ENCODE measurements at places on chromosomes 7 and 10.
A peak's percentile ranks its signal among the peaks of the same experiment; 100 is the strongest.

- DNase-seq, result no peak
Measured at GRCh38 chr10:521261-522250, 167.9 kb downstream of the DIP2C start.

GRCh38 chr10:6537770-6538169, 42.3 kb downstream of the PRKCQ start:
- DNase-seq, result no peak

DNA sequence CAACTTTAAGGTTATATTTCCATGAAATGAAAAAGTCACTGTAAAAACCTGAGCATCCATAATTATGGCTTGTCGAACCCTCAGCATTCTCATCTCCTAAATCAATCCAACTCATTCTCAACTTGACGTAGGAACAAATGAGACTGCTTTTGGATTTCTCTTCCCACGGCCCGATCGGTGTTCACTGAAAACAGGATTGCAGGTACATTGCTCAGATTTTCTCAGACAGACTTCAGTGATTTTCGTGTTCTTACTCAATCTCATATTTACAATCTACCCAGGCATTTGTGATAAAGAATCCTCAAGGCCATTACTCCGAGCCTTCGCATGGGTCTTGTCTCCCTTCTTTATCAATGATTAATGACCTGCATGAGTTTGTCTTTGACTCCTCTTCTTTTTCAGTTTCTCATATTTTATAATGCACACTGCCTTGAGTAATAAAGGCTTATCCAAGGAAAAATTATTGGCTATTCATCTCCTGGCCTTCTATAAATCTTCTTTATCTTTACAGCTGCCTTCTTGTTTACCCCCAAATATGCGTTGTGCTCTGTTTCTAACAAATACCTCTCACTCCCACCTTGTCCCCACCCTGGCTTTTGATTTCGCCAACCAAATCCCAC, 90.4 kb upstream of the MYO3A start:
- no peak for DNase-seq

GRCh38 chr10:119087271-119087882, 6.8 kb upstream of the EIF3A start:
- DNase-seq, result no peak

- DNase-seq, result no peak
Measured at GRCh38 chr7:135723411-135723810, 4.6 kb downstream of the SLC13A4 start.

- DNase-seq, result peak; percentile 62
Measured at GRCh38 chr10:77832238-77832637, 94.3 kb downstream of the DLG5 start.

DNA sequence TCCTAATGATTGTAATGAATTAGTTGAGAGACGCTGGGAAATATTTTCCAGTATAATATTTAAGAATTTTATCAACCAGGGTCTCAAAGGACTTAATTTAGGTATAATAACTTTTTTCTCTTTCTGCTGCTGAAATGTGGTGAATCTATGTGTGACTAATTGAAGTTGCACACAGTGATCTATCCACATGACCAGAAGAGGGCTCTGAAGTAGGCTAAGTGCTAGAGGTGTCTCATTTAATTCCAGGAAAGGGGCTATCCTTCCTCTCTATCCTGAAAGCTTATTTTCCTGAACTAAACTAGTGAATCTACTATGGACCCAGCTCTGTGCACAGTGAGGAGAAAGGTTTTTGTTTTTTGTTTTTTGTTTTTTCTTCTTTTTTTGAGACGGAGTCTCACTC, 294.4 kb upstream of the MYO3A start:
- no peak for DNase-seq

DNA sequence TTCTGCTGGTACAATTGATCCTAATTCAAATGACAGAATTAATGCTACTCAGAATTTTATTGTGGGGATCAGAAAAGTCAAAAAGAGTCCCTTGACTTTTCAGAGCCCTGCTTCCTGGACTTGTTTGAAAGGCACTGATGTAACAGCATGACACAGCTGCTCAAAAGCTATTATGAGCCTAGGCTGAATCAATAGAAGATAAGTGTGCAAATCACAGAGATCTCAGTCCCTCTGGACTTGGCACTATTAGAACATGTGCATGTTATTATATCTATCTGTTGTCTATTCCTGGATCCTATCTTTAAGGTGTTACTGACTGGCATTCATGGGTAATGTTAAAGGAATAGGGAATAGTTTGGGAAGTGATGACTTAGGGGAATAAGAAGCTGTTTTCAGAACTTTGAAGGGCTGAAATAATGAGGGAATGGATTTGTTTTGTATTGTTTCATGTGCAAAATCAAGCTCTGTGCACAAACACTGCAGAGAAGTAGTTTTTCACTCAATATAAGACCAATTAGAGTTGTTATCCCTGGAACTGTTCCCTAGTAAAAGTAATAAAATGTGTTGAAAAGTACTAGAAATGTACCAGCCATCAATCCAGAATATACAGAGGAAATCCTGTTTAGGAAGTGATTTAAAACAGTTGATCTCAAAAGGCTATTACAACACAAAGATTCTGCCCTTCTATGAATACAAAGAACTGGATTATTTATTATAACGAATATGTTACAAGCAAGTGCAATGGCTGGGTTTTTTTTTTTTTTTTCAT, 814.9 kb upstream of the C7orf33 start:
- DNase-seq, result no peak

DNA sequence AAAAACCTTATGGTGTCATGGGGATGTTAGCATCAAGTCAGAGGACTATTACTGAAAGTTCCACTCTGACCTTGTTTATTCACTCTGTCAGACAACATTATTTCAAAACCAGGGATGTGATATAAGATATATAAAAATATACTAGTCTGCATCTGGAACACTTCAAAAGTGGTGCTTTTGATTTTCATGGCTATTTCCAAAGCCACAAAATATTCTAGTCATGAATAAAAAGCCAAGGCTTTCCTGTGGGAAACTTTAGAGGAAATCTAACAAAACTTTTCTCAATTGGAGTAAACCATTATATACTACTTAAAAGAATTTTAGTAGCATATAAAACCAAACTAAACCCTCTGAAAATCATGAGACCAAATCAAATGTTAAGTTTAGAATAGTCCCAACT, 205.2 kb downstream of the TMEM26 start:
- no peak for DNase-seq

GRCh38 chr10:132993271-132994184, 51.2 kb upstream of the CFAP46 start:
- DNase-seq, result no peak

DNA sequence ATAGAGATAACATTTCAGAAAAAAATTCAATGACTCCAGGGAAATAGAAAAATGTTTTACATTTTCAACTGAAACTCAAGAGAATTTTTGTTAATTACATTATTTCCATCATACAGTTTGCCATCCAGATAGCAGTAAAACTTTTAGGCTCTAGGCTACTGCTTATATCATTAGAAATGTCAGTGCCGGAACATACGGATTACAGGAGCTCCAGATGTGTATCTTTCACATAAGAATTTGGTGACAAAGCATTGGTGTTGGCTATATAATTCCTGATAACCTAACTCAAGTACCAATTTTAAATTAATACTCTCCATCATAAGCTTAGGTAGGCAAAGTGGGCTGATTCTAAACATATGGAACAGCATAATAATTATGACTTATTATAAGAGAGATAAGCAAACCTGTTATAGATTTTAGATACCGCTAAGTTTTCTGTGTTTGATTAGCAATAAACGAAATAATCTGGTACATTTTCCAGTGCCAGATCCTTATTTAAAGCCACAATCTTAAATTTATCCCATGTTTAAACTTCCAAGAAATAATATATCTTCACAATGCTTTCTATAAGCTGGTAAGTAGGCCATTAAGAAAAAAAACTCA, 637.9 kb downstream of the NXPH1 start:
- no peak for DNase-seq

DNA sequence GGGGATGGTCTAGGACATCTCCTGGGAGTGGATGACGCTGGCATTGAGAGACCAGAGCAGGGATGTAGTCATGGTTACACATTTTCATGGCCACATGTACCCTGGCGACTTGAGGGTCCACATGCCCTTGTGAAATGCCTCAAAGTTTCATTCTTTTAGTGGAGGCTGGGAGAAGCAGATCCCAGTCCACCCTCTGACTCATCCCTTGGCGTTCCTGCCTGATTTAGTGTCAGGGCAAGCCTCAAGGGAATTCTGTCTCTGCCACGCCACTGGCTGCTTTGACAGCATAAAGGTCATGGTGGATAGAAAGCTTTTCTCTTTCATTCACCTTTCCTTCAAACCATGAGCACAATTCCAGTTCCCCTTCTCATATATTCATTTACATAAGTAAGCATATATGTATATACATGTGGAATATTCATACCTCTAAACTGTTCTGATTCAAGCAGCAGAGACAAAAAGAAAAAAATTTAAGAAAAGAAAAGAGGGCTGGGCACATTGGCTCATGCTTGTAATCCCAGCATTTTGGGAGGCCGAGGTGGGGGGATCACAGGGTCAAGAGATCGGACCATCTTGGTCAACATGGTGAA, 21.8 kb upstream of the KIF5B start:
- no peak for DNase-seq

DNA sequence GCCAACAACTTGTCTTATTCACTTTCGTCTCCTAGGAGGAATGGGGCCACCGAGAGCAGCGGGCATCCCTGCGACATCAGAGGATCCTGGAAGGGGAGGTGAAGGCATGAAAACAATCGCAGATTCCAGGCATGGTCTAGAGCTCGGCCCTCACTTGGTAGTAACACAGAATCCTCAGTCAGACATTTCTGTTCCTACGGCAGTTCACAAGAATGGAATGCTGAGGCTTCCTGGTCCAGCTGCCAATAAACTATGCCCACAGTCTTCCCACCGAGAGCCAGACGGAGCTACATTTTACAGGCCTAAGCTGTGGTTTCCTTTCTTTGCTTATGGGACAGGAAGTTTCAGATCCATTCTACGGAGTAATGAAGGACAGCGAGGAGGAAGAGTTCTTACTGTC, 75.8 kb downstream of the OR13A1 start:
- no peak for DNase-seq

- no peak for DNase-seq
Measured at GRCh38 chr10:127012769-127013152, 107.5 kb downstream of the DOCK1 start.

- DNase-seq, result no peak
Measured at GRCh38 chr10:34193931-34194626, 621.0 kb downstream of the PARD3 start.

GRCh38 chr7:127833641-127834040, 181.6 kb downstream of the SND1 start:
- DNase-seq, result no peak

DNA sequence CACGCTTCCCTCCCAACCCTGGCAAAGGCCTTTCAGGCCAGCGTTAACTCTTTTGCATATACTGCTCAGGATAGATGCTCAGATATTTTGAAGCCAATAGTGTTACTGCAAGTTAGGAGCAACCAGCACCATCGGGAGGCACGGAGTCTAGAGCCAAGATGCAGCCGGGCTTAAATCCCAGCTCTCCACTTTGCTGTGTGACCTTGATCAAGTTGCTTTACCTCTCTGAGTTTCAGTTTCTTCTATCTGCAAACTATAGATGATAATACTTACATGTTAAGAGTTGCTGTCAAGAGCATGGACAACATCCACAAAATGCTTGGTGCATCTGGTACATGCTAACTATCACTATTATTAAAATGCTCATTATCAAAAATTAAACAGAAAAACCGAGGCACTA, 45.4 kb upstream of the C7orf33 start:
- DNase-seq, result no peak

GRCh38 chr10:21961847-21962246, 41.7 kb downstream of the DNAJC1 start:
- DNase-seq, result no peak

All from CD4-positive, alpha-beta T cell treated with Interleukin-12 subunit alpha and Interleukin-12 subunit beta, for 1 hour (primary cell).